ENCODE measurements at places on chromosomes 4 and X.
A peak's percentile ranks its signal among the peaks of the same experiment; 100 is the strongest.

DNA sequence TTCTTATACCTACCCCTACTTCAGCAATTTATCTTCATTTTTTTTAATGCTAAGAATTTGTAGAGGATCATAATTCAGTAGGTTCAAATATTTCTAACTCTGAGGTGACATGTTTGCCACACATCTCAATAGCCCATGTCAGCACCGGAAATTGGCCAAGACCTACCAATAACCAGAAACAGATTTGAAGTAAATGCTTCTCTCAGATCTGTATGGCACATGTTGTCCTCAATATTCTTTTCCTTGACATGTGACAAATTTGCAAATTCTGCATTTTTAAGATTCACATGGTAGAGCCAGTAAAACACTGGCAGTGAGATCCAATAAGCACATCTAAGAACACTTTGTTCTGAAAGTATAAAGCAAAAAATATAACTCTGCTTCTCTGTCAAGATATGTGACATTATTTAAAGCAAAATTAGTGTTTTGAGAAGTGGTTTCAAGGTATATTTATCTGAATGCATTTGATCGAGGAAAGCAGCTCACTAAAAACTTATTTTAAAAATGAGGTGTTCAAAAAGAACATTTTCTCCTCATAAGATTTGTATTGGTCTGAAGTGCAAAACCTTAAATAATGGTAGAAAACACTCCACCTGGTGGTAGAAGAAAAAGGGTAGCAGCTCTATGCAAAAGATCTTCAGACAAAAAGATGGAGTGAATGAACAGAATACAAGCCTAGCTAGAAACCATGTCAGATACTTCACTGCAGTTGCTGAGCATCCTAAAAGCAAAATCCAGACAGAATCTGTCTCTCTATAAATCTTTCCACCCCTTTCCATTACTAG is 513.8 kb upstream of the FAM241A start:
- no peak for DNase-seq

- peak; percentile 1 for DNase-seq
These were observed 23.6 kb downstream of the CA5B start for GRCh38 chrX:15761564-15762191.

- no peak for DNase-seq
These were observed 5.8 kb downstream of the SCLT1 start for GRCh38 chr4:129087516-129087915.

DNA sequence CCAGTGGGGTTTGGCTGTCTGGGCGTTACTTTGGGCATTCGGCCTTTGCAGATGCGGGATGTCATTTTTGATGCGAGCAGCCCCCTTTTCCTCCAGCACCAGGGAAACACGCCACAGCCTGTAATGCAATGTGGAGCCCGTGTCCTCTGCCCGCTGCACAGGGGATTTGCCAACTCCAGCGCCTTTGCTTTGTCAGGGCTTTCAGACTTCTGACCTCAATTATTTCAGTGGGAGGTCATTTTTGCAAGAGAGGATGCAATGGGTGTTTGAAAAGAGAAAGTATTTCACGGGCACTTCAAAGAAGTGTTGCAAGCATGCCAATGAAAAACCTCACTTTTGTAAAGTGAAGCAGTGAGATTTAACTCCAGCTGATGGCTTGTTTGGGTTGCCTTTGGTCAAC is 11.5 kb downstream of the CLCN4 start:
- DNase-seq, result no peak

DNA sequence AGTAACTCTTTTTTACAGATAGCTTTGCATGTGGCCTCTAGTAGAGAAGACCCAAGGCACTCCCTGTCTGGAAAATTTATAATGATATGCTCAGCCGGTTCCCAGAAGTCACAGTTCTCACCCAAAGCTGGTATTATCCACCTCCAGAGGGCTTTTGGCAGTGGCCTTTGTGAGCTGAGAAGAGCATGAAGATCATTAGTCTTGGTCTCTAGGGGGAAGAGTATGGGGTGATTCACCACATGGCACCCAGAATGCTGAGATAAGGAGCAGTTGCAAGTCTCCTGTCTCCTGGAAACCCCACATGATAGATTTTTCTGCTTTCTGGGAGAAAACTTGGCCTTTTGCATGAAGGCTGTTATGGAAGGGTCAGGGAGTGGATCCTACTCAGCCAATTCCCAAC is 75.4 kb upstream of the PRPS1 start:
- DNase-seq, result no peak

All from NCI-H1105 treated with DMSO at 0.1 percent for 48 hours (cell line).